ENCODE measurements at places on chromosomes 4 and X.

GRCh38 chr4:3062471-3062870, 11.9 kb downstream of the HTT-AS start:
- no peak for DNase-seq

GRCh38 chr4:63214076-63214475, 1195.2 kb downstream of the TECRL start:
- no peak for DNase-seq

GRCh38 chr4:95388911-95389310, 159.9 kb downstream of the UNC5C start:
- no peak for DNase-seq

GRCh38 chrX:141897690-141898089, 6.0 kb upstream of the MAGEC1 start:
- DNase-seq = no peak

DNA sequence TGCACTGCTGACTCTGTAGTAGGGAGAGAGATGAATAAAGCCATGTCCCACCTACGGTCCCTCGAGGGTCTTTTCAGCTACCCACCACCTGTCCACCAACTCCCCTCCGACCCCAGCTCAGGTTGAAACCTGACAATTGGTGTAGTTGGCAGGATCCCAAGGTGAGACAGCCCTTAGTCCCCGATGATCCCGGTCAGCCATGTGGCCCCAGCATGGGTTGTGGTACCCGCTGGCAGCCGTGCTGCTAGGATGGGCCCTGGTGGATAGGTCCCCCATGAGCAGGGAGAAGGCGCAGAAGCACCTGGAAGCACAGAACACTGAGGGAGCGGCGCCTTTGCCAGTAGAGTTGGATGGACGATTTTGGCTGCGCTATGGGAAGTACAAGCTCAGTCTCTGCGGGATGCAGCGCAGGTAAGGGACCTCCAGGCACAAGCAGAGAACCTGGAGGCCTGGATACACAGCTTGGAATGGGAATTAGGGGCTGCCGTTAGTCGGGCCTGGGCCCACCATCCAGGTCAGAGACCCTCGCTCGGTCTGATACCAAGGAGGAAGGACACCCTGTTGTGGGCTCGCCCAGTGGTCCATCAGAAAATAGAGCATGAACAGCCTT, 694.6 kb upstream of the AGA start:
- no peak for DNase-seq

Data from stimulated activated CD8-positive, alpha-beta memory T cell treated with anti-CD3 and anti-CD28 coated beads, Interleukin-15, amount 100 ng/mL, for 4 hours (primary cell).